ENCODE measurements at places on chromosomes 3 and 15.

- DNase-seq: no peak
Observed at GRCh38 chr3:175851541-175851940, 992.4 kb downstream of the NAALADL2 start.

DNA sequence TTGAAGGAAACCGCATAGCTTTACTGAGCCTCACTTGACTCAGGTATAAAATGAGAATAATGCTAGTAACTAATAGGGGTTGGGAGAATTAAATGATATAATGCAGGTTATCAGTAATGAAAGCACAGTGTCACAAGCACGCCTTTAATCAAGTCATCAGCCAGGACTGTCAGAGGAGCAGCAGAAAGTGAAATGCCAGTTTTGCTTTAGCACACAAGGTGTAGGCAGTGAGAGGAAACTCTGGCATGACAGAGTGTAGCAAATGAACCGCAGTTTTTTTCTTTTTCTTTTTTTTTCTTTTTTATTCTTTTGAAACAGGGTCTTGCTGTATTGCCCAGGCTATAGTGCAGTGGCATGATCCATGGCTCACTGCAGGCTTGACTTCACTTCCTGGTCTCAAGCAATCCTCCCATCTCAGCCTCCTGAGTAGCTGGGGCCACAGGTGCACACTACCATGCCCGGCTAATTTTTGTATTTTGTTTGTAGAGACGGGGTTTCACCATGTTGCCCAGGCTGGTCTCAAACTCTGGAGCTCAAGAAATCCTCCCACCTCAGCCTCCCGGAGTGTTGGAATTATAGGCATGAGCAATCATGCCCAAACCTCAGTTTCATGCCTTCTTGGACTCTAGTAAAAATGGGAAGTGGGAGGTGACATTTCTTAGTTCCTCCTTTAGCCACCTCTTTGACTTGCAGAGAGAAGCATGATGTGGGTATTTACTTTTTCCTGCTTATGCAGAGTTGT, 9.7 kb upstream of the SCAANT1 start:
- no peak for DNase-seq

- DNase-seq: no peak
Observed at GRCh38 chr15:89575656-89576416, 567 bp downstream of the TICRR start.

DNA sequence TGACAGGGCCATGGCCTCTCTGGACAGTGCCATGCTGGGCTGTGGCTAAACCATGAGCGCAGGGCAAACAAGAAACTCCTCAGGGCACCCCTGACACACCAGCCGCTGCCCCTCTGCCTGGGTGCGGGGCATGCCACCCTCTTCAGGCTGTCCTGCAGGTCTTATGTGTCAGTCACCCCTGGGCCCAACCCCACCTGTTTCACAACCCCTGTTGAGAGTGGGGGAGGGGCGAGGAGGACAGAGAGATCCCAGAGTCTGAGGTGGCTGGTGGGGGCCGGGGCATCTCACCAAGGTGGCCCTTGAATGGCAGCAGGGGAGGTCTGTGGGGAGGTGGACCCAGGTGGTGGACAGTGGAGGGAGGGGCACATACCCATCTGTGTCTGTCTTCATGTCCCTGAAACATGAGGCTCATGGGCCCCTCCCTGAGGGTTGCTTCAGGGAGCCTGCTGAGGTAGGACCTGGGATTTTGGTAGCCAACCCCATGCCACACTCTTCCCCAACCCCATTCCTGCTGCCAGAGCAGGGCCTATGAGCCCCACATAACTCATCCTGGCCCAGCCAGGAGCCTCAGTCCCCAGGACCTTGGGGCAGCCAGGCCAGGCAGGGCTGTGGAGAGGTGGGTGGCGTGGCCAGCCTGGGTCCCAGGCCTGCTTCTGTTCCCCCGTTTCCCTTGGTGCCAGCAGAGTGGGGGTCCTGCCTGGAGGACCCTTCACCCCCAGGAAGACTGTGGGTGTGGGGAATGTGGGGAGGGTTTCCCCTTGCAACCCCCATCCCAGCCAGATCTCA, 1.7 kb upstream of the STAB1 start:
- no peak for DNase-seq

DNA sequence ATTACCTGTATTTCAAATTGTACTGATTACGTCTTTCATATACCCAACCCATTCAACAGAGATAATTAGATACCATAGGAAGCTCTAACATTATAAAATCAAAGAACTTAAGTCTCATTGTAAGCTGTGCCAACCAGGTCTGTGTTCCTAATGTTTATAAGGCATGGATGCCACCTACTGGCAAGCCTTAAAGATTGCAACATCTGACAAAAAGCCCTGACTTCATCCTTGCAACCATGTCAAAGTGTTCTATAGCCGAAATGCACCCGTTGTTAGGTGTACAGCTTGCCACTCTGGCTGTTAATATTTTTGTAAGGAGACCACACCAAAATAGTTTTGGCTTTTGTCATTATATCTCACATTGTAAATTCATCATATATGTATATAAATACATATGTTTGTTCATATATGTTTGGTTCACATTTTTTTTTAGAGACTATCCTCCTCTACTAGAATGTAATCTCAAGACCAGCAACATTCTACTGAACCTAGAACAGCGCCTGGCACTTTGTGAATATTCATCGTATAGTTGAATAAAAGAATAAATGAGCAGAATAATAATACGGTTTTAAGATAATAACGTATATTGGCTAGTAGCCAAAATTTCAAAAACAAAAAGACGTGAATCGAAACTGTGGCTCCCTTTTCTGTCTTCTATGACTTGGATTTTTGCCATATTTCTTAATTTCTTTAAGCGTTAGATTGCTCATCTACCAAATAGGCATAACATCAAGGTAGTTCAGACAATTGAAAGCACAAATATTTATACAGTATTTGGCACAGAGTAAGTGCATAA, 258.1 kb downstream of the TBL1XR1 start:
- no peak for DNase-seq

- DNase-seq: no peak
Observed at GRCh38 chr3:11794927-11795326, 51.8 kb downstream of the TAMM41 start.

GRCh38 chr3:30522476-30522875, 83.9 kb upstream of the TGFBR2 start:
- no peak for DNase-seq

GRCh38 chr3:16723978-16724377, 118.8 kb upstream of the DAZL start:
- no peak for DNase-seq

Data from NCI-H187 treated with DMSO at 0.1 percent for 48 hours (cell line).